ENCODE measurements at places on chromosomes 5 and 9.

DNA sequence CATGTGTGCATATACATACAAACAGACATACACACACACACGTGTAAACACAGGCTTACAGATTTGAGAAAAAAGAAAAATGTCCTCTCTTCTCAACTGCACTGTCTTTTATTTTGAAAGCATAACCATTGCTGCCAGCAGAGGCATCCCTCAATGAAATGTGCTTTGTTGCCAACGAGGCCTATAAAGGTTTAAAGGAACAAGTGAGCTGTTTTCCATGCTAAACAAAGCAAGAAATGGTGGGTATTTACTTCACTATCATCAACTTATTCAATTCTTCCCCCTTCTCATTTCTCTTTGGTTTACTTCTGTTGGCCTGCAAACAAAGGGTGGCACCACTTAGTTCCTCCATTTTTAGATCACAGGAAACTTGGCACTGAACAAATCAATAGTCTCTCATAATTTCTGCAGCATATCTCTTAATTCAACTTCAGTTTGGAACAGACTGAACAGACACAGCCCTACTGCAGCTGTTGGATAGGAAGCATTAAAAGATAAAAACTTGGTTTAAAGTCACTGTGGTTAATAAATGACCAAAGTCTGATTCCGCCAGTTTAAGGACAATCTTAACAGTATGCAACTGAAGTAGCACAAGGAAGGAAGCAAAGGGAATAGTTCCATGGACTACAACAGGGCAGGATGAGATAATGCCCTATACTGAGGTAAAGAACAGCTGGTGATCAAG is 21.7 kb downstream of the TTC33 start:
- DNase-seq, result no peak

DNA sequence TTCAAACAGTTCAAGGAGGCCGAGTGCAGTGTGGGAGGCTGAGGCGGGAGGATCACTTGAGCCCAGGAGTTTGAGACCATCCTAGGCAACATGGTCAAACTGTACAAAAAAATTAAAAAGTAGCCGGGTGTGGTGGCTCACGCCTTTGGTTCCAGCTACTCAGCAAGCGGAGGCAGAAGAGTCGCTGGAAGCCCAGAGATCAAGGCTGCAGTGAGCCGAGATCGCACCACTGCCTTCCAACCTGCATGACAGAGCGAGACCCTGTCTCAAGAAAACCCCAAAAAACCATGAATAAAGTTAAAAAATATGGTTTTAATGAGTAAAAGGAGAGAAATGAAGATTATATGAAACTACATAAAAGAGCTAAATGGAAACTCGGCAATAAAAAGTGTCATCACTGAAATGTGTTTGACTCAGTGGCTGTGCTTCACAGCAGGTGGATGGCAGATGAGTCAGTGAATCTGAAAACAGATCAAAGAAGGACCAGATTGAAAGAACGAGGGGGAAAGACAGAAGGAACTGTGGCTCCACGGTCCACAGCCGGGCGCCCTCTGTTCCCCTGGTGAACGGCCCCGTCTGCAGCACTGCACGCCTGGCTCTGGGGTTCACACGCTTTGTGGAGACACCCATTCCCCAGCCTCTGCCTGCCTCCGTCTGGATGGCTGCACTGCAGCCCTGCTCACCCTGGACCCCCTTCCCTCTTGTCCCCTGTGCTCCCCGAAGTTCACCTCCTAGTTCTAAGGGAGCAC is 25.1 kb downstream of the EXD3 start:
- peak; percentile 29 for DNase-seq

- no peak for DNase-seq
These were observed 8.3 kb downstream of the LCN12 start for GRCh38 chr9:136960212-136960937.

GRCh38 chr9:89446961-89447310 is 51.0 kb downstream of the SEMA4D start:
- no peak for DNase-seq

DNA sequence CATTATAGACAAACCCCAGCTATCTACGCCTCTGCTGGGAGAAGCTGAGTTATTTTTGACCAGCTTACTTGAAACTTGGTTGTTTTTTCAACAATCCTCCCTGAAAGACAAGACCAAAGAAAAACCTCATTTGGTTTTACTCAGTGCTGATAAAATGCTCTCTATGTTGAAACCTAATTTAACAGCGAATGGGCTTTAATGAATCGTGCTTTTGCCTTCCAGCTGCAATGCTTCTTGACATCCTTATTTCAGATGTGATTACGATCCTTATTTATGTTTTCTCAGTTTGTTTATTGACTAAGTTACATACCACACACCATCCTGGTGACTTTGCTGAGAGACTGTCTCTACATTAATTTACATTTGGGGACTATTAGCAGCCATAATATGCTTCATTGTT is 179.2 kb downstream of the FBXL7 start:
- DNase-seq, result no peak

DNA sequence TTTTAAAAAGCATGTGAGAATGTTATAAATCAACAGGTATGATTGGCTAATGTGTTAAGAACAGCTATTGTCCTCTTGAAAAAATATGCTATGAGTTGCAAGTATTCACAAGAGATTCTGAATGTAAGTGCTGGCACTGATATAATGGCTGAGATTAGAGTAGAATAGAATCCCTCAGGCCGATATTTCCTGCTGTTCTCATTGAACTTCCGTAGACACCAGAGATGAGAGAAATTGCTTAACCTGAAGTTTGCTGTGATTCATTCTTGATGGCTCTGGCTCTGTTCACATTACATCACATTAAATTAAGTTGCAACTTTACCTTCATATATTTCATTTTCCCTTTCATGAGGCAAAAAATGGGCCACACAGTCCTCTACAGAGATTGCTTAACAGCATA is 114.5 kb downstream of the BAAT start:
- no peak for DNase-seq

- no peak for DNase-seq
These were observed 44.0 kb downstream of the GGTA1 start for GRCh38 chr9:121455527-121456239.

GRCh38 chr9:38126730-38127129 is 57.7 kb upstream of the SHB start:
- DNase-seq, result no peak

- no peak for DNase-seq
These were observed 3.2 kb downstream of the ZNF366 start for GRCh38 chr5:72503888-72504491.

- DNase-seq, result no peak
These were observed 14.0 kb downstream of the NDUFS6 start for GRCh38 chr5:1815071-1815786.
